Thoracic aorta (tissue), 2 donors: ENCODE measurements at places on chromosomes 2 and 18. TPM values are rescaled to one million over a fixed set of nuclear protein-coding genes. Genes with fewer than 3 reads are reported as not detected.

SGPP2 gene
- not detected for total RNA-seq

PRKAG3 gene
- total RNA-seq: 0.28 TPM

TUBA3E gene
- total RNA-seq: not detected

CDK15 gene
- 1.5 TPM for total RNA-seq

FSHR gene
- total RNA-seq: not detected

KIAA2012 gene
- total RNA-seq: not detected

SERPINB13 gene
- not detected for total RNA-seq

NFE2L2 gene
- 64.3 TPM for total RNA-seq

EVX2 gene
- total RNA-seq: not detected

UGT1A8 gene
- total RNA-seq: not detected

TMBIM1 gene
- total RNA-seq: 369 TPM

IL37 gene
- not detected for total RNA-seq

NLRC4 gene
- 0.81 TPM for total RNA-seq

EVA1A gene
- total RNA-seq: 1.1 TPM

SERPINB7 gene
- total RNA-seq: 0.14 TPM

FLACC1 gene
- total RNA-seq: 11.1 TPM

OTOS gene
- not detected for total RNA-seq

XDH gene
- total RNA-seq: not detected

TMEM178A gene
- total RNA-seq: 6.5 TPM

ANKRD29 gene
- total RNA-seq: 5.6 TPM

NPAS2 gene
- total RNA-seq: 50.8 TPM

ARHGAP15 gene
- total RNA-seq: 11.0 TPM

METTL5 gene
- total RNA-seq: 73.5 TPM

AFG3L2 gene
- total RNA-seq: 24.2 TPM

POTEF gene
- not detected for total RNA-seq

CYRIA gene
- total RNA-seq: 5.6 TPM

RNF138 gene
- 17.7 TPM for total RNA-seq

SPP2 gene
- not detected for total RNA-seq

CROCC2 gene
- total RNA-seq: not detected

GNAL gene
- total RNA-seq: 20.4 TPM
